ENCODE measurements at places on chromosomes 7 and 10.

GRCh38 chr10:61456095-61456789 is 3.1 kb upstream of the TMEM26 start:
- no peak for DNase-seq

GRCh38 chr10:839550-840205 is 91.8 kb downstream of the LARP4B start:
- no peak for DNase-seq

DNA sequence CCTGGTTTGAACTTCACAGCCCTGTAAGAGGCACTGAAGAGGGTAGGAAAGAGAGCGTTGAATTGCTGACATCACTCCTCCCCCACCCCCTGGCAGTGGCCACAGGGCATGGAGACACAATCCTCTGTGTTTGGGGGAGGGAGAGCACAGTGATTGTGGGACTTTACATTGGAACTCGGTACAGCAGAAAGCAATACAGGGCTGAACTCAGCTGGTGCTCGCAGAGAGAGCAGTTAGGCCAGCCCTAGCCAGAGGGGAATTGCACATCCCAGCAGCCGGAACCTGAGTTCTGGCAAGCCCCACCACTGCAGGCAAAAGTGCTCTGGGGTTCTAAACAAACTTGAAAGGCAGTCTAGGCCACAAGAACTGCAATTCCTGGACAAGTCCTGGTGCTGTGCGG is 24.0 kb upstream of the CUL1 start:
- DNase-seq, result no peak

- DNase-seq, result no peak
Observed at GRCh38 chr7:36512616-36513015, 123.0 kb downstream of the ANLN start.

- DNase-seq, result peak; percentile 70
Observed at GRCh38 chr7:77887567-77887966, 89.0 kb downstream of the PHTF2 start.

DNA sequence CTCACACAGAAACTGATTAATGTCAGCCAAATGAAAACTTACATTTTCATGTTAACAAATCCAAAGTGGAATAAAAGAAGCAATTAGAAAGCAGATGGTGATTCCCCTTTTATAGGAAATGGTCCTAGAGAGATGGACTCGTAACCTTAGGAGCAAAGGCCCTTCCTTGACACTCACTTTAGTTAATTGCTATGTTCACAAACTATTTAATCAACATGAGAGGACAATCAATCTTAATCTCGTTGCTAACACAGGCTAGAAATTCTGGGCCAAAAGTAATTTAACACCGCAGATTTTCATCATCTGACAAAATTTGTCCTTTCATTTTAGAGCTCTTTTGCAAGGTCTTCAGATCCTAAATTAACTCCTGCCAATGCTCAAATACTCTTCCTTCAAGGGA is 64.0 kb upstream of the DNAJB12 start:
- no peak for DNase-seq

GRCh38 chr10:94850766-94851165 is 87.7 kb upstream of the CYP2C9 start:
- no peak for DNase-seq

GRCh38 chr7:46024263-46024916 is 103.3 kb upstream of the IGFBP3 start:
- DNase-seq, result no peak

DNA sequence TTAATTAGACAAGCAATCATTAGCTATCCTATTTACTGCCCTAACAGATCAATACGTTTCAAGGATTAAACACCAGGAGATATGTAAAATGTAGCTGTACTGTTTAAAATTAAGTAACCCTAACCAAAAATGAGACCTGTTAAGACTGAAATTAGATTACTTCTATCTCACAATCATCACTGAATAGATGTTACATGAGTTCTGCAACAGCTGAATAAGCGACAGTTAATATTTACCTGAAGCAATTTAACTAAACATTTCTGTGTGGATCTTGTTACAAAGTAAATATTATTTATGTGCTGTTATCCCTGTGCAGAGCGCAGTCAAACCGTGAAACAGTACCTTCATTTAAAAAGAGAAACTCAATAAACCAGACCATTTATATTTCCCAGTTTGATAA is 122.5 kb downstream of the RELN start:
- DNase-seq, result no peak

- no peak for DNase-seq
Observed at GRCh38 chr10:103793920-103794883, 61.2 kb downstream of the SH3PXD2A start.

DNA sequence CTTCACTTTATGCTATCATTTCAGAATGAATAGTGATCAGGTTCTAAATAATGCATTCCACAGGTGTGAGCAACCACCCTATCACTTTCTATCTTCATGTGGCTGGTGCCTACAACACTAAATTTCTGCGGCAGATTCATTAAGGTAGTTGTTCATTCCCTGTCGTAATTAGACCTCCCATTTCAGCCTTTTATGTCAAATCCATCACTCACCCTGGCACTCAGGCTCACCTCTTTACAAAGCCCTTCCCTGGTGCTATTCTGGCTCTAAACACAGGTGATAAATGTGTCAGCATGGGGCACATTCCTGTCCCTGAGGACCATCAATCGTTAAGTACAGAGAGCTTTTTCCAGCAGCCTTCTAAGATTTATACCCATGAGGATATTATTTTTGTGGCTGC is 300.0 kb upstream of the C7orf33 start:
- no peak for DNase-seq

DNA sequence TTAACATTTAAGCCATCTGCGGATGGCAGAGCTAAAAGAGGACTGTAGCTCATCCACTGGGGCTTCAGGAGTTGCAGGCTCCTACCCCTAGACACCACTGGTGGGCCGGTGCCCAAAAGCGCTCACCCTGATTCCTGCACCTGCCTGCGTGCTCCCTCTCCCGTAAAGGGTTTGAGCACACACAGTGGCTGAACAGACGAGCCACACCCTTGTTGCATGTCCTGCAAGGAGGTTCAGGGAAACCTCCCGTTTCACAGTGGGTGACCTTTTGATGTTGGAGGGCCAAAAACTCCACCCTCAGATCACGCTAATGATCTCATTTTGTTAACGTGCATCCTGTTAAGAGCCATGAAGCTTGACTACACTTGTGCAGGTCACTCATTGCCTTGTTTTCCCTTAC is 37.9 kb downstream of the SYPL1 start:
- DNase-seq, result no peak

- DNase-seq, result no peak
Observed at GRCh38 chr10:48452879-48453412, 146.5 kb downstream of the MAPK8 start.

DNA sequence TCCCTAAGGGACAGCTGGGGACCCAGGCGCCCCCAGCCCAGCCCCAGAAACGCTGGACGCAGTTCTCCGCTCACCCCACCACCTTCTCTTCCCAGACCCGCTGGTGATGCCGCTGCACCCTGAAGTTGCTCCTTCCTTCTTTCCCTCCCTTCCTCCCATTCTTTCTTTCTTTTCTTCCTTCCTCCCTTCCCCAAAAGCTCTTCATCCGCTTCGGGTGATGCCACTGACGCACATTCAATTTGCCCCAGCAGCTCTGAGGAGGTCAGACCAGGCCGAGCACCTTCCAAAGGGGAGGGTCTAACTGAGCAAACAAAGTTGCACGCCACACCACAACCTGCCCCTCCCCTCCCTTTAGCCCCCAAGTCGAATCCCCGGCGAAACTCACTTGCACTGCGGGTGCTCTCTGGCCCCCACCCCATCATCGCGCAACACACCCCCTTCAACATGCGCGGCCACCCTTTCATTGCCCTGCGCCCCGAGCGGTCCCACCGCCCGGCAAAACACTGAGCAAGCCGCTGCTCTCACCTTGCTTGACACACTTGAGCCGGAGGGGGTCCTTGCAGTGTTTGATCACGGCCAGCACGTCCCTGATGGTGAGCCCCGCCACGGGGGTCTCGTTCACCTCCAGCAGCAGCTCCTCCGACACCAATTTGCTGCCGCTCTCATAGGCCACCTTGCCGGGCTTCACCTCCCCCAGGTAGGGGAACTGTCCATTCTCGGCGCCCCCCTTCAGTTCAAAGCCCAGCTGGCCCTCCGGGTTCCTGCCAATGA is 787 bp downstream of the MAGI2 start:
- DNase-seq, result peak; percentile 49

DNA sequence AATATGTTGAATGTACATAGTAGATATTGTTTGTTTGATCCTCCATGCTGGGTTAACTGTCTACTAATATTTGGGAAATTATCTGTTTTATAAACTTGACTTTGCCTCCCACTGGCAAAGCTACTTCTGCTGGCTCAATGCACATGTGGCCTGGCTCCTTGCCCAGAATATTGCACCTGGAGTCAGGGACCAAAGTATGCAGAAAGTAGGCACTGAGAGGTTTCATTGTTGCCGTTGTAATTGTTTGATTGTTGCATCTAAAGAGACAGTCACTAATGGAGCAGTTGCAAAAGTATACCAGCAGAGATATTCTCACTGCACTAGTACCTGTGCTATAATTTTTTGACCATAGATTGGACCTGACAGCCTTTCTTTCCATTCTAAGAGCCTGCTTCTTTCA is 137.8 kb upstream of the CNTNAP2 start:
- no peak for DNase-seq

DNA sequence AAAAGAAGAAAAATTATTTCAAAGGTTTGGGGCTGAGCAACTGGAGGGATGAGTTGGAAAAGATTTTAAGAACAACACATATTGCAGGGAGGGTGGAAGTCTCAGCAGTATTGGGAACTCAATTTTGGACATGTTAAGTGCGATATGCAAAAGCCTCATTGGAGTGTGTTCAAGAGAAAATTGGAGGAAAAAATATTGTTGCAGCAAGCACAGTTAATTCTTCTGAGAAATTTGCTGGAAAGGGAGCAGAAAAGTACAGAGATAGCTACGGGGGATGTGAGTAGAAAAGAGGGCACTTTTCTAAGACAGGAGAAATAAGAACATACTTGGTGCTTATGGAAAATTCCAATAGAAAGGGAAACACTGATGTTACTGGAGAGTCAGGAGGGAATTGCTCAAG is 59.8 kb upstream of the MAGI2 start:
- no peak for DNase-seq

DNA sequence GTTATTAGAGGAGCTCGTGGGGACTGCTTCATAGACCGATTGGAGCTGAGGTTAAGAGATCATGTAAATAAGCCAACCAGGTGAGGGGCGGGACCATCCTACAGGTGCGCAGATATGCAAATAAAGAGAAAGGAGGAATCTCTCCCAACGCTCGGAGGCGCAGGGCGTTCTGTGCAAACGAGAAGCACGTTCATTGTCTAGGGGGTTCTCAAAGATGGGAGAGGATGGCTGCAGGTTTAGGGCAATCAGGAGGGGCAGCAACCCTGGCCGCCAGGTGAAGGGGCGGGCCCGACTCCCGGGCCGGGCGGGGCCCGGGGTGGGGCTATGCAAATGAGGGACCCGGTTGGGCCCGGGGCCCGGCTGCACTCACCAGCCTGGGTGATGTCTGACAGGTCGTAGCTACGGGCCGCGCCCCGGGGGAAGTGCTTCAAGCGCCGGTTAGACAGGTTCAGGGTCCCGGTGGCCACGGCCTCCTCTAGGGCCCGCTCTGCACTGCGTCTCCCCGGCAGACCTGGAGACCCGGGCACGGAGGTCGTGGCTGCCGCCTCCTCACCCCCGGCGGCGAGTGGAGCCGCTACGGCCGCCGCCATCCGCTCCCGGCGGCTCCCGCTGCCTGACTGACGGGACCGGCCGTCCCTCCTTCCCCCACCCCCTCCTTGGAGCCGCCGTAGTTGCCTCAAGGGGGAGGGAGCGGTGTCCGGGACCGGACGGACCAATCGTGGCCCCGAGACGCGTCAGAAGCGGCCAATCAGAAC is at the start of gene LRCH4:
Gene LRCH4 (minus strand): TSS at position 619 of the 755 bp plus-strand sequence. CDS start 29 bp downstream, at position 590.
- peak; percentile 45 for DNase-seq

DNA sequence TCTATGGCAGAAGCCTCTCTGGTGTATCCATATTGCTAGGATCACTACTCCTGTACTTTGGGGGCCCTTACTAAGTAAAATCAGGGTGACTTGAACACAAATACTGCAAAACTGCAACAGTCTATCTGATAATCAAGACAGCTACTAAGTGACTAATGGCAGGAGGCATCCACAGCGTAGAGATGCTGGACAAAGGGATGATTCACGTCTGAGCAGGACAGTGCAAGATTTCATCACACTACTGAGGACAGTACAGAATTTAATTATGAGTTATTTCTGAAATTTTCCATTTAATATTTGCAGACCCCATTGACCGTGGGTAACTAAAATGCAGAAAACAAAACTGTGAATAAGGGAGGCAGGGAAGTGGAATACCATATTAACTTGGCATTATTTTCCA is 10.4 kb downstream of the CUL2 start:
- peak; percentile 90 for DNase-seq

DNA sequence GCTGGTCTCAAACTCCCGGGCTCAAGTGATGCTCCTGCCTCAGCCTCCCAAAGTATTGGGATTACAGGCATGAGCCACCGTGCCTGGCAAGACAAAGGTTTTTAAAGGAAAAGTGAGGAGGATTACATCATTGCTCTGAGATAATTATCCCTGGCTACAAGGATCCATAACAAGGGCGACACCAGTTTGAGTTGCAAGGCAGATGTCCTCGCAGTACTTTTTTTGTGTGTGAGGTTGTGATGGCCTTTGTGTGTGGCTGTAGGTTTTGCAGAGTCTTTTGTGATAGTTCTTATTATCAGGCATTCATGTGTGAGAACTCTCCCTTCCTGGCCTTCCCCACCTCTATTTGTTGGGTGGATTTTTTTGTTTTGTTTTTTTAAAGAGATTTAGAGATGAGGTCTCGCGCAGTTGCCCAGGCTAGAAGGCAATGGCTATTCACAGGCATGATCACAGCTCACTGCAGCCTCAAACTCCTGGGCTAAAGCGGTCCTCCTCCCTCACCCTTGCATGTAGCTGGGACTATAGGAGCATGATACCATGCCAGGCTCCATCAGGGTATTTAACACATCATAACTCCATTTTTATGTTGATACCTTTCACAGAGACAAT is 10.0 kb downstream of the BTBD16 start:
- no peak for DNase-seq

GRCh38 chr10:69963835-69964710 is 88.6 kb upstream of the MACROH2A2 start:
- DNase-seq, result no peak

DNA sequence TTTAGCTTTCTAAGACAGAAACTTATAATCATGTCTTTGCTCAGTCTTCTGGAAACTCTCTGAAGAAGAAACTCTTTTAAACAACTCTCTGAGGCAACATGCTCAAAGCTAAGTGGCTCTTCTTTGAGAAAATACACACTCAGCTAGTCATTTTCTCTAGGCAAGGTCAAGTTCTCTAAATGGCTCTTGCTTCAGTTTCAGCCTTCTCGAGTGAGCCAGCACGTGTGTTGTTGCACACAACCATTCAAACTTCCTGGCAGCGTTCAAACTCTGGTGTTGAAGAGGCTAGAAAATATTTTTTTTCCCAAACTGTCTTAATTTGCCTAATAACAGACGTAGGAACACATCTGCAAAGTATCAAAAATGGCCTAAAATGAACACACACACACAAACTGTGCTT is 129.1 kb downstream of the THSD7A start:
- DNase-seq, result no peak

Data from ELR (cell line).